ENCODE measurements at places on chromosomes 1 and 21.
A peak's percentile ranks its signal among the peaks of the same experiment; 100 is the strongest.

GRCh38 chr21:45393021-45393420 is 11.9 kb upstream of the COL18A1 start:
- no peak for DNase-seq

DNA sequence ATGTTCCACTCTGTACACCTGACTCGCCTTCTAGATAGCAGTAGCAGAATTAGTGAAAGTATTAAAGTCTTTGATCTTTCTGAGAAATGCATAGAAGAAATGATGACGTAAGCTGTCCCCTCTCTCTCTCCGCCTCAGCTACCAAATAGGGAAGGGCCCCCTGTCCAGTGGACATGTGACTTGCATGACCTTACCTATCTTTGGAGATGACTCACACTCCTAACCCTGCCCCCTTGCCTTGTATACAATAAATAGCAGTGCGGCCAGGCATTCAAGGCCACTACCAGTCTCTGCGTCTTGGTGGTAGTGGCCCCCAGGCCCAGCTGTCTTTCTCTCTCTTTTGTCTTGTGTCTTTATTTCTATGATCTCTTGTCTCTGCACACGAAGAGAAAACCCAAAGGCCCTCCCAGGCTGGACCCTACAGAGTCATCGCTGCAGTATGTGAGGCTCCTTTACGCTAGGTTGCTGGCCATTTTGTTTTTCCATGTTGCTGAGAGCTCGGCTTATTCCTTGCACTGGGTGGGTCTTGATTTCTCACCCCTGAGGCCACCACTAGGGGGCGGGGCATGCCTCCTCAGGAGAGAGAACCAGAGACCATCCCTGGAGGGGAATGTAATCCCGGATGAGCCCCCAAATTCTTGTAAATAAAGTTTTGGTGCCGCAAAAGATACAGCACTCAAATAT is 16.0 kb upstream of the ZBTB8B start:
- no peak for DNase-seq

GRCh38 chr1:234934611-234935033 is 194.0 kb downstream of the TOMM20 start:
- no peak for DNase-seq

DNA sequence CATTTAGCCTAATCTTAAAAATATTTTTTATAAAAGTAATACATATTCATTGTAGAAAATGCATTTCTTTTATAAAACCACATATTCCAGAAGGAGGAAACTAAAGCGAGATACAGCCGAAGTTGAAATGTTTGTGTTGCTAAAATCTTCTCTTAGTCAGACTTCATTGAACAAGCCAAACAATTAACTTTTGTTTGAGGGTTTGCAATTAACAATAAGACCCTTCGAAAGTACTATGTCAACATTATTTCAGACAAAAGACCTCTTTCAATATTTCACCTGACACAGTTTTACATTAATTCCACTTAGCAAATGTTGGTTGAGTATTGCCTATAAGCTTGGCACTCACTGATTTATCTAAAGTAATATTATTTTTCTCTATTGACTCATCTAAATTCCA is 354.0 kb upstream of the ADAMTS5 start:
- no peak for DNase-seq

DNA sequence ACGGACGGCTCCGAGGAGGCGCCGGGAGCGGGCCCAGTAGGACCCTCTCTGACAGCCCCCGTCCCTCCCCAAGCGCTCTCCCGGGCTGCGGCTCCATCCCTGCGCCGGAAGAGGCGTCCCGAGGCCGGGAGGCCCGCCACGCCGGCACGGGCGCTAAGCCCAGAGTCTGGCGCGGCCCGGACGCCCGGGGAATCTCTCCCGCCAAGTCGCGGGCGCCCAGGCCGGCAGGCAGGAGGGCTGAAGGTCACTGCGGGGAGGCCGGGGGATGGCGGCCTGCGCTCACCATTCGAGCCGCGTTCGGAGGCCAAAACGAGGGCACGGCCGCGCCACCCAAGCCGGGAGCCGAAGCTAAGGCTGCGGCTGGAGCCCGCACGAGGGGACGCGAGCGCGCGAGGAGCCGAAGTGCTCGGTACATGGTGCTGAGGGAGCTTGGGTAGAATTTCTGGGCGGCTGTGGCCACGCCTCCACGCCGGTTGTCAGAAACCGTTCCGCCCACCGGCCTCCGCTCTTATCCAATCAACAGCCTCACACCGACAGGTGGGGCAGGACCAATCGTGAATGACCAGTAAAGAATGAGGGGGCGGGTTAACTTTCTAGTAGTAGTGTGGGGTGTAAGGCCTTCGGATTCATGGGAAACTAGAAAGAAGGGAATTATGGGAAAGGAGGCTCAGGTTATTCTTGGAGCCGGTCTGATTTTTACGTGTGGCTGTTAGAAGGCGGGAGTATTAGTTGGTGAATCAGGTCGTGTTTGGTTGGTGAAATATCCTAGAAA is at the start of gene FH:
Gene FH, minus strand, starts transcription at position 448 of the 772 bp plus-strand sequence. Its CDS starts 33 bp downstream, at position 415.
- DNase-seq: peak; percentile 84

- DNase-seq: no peak
Measured at GRCh38 chr1:1788646-1789431, 10.6 kb upstream of the NADK start.

- DNase-seq: no peak
Measured at GRCh38 chr1:107138767-107139445, 1.9 kb upstream of the NTNG1 start.

GRCh38 chr1:29520571-29521437 is 284.5 kb downstream of the PTPRU start:
- no peak for DNase-seq

DNA sequence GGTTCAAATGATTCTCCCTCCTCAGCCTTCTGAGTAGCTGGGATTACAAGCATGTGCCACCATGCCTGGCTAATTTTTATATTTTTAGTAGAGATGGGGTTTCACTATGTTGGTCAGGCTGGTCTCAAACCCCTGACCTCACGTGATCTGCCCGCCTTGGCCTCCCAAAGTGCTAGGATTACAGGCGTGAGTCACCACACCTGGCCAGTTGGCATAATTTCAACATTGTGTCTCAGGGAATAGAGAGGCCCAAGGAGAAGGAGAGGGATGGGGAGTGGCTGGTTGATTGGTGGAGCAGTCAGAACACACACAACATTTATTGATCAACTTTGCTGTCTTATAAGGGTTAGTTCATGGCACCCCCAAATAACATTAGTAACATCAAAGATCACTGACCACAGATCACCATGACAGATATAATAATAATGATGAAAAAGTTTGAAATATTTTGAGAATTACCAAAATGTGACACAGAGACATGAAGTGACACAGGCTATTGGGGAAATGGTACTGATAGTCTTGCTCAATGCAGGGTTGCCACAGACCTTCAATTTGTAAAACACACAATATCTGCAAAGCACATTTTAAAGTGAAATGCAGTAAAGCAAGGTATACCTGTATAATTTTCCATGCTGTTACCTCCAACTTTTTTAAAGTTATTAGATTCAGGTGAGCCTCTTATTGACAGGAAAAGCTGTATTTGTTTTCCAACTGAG is 15.8 kb upstream of the CYB5R1 start:
- no peak for DNase-seq

DNA sequence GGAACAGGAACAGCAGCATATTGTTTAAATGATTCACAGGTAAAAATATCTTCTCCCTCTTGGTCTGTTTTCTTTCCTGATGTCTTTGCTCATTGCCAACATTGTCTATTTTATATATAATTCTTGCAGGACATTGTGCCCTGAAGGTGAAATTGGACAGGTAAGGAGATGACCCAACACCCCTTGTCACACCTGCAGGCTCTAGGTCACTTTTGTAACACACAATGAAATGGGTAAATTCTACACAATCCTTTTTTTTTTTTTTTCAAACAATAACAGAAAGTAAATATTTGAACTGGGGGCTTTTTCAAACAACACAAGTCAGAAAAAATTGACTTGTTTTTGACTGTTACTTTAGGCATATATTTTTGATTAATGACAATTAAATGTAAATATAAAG is 62.9 kb upstream of the ERG start:
- no peak for DNase-seq

DNA sequence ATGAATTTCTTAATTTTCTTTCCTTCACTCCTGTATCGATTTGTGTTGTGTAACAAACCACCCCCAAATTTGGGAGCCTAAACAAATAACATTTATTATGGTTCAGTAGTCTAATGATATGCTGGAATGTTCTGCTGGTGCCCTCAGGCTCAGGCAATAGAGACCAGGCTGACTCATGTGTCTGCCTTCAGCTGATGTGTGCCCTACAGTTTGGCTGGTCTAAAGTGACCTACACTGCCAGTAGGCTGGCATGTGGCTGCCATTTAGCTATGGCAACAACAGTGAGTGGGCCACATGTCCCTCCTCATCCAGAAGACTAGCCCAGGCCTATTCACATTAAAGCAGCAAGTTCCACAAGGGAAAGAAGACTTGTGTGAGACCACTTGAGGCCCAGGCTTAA is 115.8 kb downstream of the PTPRC start:
- DNase-seq: no peak

DNA sequence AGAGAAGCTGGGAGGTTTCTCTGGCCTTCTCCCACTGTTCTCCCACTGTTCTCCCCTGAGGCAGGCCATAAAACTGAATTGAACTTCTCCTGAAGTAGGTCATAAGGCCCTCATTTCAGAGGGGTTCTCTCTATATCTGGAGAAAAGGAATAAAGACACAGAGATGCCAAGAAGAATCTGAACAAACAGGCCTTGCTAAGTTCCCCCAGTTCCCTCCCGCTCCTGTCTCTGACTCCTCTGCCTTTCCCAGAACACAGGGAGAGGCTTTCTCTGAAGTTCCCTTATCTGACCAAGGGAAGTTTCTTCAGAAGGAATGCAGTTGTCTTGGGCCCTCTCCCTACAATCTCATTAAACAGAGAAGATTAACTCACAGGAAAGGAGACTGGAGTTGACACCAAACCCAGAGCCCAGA is 83.4 kb downstream of the SLC16A1 start:
- no peak for DNase-seq

DNA sequence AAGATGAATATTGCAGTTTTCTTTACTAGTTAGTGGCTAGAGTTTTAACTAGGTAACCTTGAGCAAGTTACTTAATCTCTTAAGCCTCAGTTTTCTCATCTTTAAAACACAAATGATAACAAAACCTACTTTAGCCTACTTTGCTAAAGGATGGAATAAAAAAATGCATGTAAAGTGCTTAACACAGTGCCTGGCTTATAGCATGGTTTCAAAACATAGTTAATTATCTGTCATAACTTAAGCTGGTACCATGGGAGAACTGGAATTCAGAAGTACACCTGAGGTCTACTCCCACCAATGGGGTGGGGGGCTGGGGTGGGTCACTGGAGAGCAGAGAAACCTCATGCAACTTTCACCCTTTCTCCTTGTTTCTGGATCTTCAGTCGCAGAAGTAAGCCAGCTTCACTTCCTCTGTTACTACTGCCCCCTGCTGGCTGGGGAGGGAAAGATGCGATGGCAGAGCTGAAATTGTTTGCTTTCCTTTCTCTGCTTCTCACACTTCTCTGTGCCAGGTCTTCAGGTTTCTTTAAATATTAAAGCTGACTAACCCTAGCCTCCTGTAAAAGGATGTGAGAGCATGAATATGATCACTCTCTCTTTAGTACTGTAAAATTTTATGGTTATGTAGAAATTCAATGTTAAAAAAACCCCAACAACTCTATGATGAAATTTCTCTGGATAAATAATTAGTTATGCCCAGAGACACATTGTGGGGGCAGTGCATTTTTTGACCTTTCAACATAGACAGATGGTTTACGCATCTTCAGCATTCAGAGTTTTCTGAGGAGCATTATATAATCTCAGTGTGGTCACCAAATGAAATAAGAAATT is 324.2 kb downstream of the HLX start:
- peak; percentile 67 for DNase-seq

DNA sequence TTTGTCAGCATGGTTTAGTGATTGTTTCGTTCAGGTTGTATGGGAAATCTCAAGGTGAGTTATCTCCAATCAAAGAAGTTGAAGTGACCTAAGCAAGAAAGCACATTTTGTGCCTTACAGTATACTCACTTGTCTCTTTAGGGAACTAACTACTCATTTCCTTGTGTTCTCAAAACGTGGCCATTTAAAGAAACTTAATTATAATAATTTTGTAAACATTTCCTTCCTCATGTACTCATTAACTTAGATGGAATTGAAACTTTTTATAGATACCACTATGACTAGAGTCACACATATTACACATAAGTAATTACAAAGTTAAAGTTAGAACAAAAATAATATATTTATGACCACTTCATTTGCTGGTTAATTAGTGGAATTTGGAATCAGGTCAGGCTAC is 552.6 kb downstream of the MRPL39 start:
- no peak for DNase-seq

DNA sequence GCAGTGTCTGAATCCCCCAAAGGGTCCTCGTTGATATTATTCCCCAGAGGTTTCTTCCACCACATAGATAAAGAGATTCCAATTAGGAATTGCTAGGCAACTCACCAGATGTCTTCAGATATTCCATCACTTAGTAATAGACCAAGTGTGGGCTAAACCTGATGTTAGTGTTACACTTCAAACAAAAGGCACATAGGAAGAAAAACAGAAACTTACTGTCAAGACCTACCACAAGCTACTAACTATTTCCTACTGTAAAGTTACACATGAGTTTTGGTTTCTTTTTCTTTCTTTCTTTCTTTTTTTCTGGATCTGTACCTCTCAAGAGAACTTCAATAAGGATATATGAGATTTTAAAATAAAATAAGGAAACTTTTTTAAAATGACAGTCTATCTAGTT is 879.1 kb upstream of the NEGR1 start:
- DNase-seq: no peak

DNA sequence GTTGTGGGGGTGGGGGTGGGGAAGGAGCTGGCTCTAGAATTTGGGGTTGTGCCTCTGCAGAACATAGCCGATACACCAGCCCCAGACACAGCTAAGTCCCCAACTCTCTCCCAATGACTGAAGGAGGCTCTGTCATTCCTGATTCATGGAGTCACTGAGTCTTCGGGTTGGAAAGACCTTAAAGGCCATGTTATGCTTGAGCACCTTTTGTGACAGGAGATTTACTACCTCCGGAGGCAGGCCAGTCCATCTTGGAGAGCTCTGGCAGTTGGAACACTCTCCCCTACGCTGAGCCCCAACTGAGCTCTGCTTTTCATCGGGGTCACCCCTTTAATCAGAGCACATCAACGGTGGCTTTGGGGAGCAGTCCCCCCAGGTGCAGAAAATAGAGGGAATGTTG is 284.4 kb upstream of the GJB5 start:
- no peak for DNase-seq

DNA sequence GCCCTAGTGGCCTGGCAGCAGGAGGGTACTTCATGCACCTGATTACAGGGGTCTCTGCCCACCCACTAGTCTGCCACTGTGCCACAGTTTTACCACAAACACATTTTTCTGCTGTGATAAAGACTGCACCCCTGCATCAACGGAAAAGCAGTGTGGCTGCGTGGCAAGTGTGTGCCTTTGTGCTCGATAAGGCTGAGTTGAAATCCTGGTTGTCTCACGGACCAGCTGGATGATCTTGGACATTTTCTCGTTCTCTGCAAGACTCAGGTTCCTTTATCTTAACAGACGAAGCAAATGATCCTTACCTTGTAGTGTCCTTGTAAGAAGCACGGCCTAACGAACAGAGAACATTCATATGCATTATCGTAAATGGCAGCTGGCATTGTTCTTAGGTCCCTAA is 10.2 kb downstream of the GRHL3 start:
- no peak for DNase-seq

GRCh38 chr1:187634940-187635339 is 806.2 kb downstream of the PLA2G4A start:
- DNase-seq: no peak

- DNase-seq: no peak
Measured at GRCh38 chr21:24110846-24111245, 1496.4 kb downstream of the MRPL39 start.
